ENCODE measurements at places on chromosomes 16 and 17. TPM values are rescaled to one million over a fixed set of nuclear protein-coding genes. Genes with fewer than 3 reads are reported as not detected.
A peak's percentile ranks its signal among the peaks of the same experiment; 100 is the strongest.

DNA sequence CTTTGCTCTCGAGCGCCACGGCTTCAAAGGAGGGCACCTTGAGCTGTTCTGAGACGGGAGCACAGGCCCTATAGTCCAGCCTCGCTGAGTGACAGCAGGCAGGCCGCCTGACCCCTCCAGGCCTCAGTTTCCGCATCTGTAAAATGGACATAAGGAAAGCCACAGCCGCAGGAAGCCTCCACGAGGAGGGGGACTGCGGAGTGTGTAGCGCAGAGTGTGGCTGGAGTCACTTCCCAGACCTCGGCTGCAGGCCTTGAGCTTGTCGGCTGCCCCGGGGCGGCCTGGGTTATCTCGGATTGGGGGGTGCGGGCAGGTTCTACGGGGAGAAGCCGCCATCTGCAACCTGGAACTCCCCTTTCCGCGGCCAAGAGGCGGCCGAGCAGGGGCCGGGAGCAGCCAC lies 40.8 kb downstream of the ZFPM1 start:
- no peaks in the 10 kb centered on the region for H3K4me1 ChIP-seq
- H3K27ac ChIP-seq, result no peak overlapping the region
- H3K36me3 ChIP-seq, result no peaks in the 10 kb centered on the region
- DNase-seq, result no peak
- no peak overlapping the region for H3K4me3 ChIP-seq
- H3K27me3 ChIP-seq, result no peaks in the 10 kb centered on the region

Gene IRX3
- total RNA-seq, result not detected

Gene ANKFN1
- total RNA-seq, result not detected

Gene CLEC3A
- not detected for total RNA-seq

DNA sequence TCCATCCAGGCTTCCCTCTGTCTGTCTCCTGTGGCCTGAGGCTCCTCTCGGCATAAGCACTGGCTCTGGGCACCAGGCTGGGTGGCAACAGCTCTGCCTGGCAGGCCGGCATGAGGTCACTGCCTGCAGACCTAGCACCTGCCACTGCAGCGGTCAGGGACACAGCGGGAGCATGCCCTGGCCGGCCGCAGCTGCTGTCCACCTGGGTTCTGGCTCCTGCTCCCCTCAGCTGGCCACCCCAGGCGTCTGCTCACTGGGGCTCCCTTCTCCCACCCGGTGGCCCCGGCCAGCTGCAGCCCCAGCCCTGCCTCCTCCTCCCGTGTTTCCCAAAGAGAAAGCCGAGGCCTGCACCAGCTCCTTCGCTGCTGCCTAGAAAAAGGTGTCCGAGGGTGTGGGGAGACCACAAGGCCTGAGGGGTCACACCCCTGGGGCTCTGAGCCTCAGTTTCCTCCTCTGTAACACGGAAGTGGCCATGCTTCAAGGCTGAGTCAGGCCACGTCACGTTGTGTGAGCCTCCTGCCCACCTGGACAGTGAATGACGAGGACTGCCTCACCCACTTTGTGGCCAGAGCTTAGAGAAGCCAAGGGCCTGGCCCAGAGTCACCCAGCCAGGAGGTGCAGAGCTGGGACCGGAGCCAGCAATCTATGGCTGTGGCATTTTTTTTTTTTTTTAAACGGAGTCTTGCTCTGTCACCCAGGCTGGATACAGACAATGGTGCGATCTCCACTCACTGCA lies 6.7 kb downstream of the NTHL1 start:
- no peaks in the 10 kb centered on the region for H3K4me1 ChIP-seq
- H3K36me3 ChIP-seq, result no peaks in the 10 kb centered on the region
- no peak overlapping the region for H3K4me3 ChIP-seq
- H3K27ac ChIP-seq, result no peak overlapping the region
- no peak for DNase-seq
- H3K27me3 ChIP-seq, result no peaks in the 10 kb centered on the region

Gene OR2C1
- not detected for total RNA-seq

- DNase-seq, result no peak
- H3K27me3 ChIP-seq, result no peaks in the 10 kb centered on the region
- H3K4me3 ChIP-seq, result no peak within 1 kb of the TSS
- H3K27ac ChIP-seq, result peak within 1 kb of the TSS; percentile 38
These were observed at the start of gene CTRL for GRCh38 chr16:67931712-67932461. CTRL (minus strand) TSS chr16:67931862; CDS start chr16:67931852, 10 bp downstream.

GRCh38 chr17:81394377-81394920 lies 808 bp upstream of the BAHCC1 start:
- peaks cover 53% of the 10 kb centered on the region for H3K27me3 ChIP-seq
- peaks cover 24% of the 10 kb centered on the region for H3K4me1 ChIP-seq
- H3K36me3 ChIP-seq, result peaks cover 2% of the 10 kb centered on the region
- no peak overlapping the region for H3K27ac ChIP-seq
- H3K4me3 ChIP-seq, result peak overlapping the region; percentile 39
- DNase-seq, result no peak

Gene HSF5
- total RNA-seq, result 3.0 TPM

- DNase-seq, result peak; percentile 50
- peak within 1 kb of the TSS; percentile 58 for H3K27ac ChIP-seq
- no peaks in the 10 kb centered on the region for H3K27me3 ChIP-seq
- peak within 1 kb of the TSS; percentile 67 for H3K4me3 ChIP-seq
These were observed at the start of gene LGALS3BP for GRCh38 chr17:78979780-78980623. LGALS3BP (minus strand) TSS chr17:78979923; CDS start chr17:78977191, 2,732 bp downstream.

GRCh38 chr17:12900474-12900873 lies 111.2 kb downstream of the ARHGAP44 start:
- H3K4me1 ChIP-seq, result no peaks in the 10 kb centered on the region
- H3K4me3 ChIP-seq, result no peak overlapping the region
- H3K36me3 ChIP-seq, result no peaks in the 10 kb centered on the region
- H3K27me3 ChIP-seq, result peaks cover 3% of the 10 kb centered on the region
- DNase-seq, result no peak
- no peak overlapping the region for H3K27ac ChIP-seq

DNA sequence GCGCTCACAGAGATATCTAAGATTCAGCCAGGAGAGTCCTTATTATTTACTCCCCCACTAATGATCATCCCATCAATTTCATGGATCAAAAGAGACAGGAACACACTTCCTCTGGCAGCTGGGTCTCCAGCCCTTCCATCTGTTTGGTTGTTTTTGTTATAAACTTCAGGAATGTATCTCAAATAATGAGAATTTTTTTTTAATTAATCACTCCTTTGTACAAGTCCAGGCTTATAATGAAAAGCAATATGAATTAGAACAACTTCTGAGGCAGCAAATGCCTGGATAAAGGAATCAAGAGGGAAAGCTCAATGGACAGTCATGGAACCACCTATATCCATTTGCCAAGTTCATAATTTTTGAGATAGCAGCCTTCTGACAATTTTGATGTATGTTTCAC lies 73.4 kb downstream of the HS3ST3B1 start:
- H3K4me3 ChIP-seq, result no peak overlapping the region
- no peaks in the 10 kb centered on the region for H3K27me3 ChIP-seq
- DNase-seq, result no peak

DNA sequence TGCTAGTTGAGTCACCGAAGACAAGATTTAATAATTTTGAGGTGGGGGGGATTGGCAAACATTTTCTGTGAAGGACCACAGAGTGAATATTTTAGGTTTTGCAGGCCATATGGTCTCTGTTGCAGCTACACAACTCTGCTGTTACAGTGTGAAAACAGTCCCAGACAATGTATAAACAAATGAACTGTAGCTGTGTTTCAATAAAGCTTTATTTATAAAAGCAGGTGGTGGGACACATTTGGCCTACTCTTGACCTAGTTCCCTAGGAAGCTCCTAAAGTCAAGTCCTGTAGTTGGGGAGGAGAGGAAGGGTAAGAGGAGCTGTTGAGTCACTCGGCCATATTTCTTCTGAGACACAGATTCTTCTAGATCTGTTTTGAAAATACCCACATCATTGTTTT lies 92.3 kb downstream of the SDR42E1 start:
- no peak overlapping the region for H3K27ac ChIP-seq
- H3K4me3 ChIP-seq, result no peak overlapping the region
- H3K4me1 ChIP-seq, result no peaks in the 10 kb centered on the region
- H3K27me3 ChIP-seq, result no peaks in the 10 kb centered on the region

GRCh38 chr16:23700509-23700908 lies 12.5 kb downstream of the ERN2 start:
- H3K4me1 ChIP-seq, result peaks cover 2% of the 10 kb centered on the region
- H3K36me3 ChIP-seq, result peaks cover 5% of the 10 kb centered on the region
- peaks cover 4% of the 10 kb centered on the region for H3K27me3 ChIP-seq
- no peak overlapping the region for H3K4me3 ChIP-seq
- no peak for DNase-seq

DNA sequence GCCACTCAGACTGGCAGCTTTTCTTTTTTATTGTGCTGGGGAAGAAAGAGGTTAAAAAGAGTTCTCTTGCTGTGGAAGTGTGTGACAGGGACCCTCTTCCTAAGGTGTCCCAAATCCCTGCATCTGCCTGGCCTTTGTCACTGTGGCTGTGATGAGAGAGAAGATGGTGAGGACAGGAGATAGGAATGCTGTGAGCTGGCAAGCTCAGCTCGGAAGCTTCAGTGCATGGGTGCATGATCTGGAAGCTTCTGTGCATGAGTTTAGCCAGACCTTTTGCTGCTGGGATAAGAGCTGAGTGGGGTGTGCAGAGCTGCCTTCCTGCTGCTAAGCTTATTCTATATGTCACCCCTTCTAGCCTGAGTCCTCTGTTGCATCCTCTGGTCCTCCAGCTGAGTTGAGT lies 103.3 kb upstream of the CACNG3 start:
- H3K27ac ChIP-seq, result no peak overlapping the region
- H3K4me3 ChIP-seq, result no peak overlapping the region
- no peak for DNase-seq

DNA sequence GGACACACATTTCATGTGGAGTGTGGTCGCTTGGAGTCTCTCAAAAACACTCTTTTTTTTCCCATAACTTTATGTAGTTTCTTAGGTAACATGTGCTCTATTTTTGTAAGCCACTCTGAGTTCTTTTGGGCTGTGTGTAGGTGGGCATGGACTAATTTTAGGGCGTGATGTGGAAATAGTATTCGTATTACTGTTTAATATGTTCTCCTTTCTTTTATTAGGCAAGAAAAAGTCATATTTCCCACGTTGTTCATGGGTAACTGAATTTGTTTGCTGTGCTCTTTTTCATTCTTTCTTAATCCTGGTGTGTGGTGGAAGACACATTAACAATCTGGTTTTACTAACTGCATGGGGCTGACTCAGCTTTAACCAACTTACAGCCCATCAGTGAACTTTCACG lies 27.4 kb downstream of the NDEL1 start:
- H3K4me3 ChIP-seq, result no peak overlapping the region
- H3K4me1 ChIP-seq, result peaks cover 8% of the 10 kb centered on the region
- H3K27ac ChIP-seq, result no peak overlapping the region
- H3K27me3 ChIP-seq, result no peaks in the 10 kb centered on the region

Gene ABCC11
- 0.15 TPM for total RNA-seq

Gene CCL5
- total RNA-seq, result 120 TPM

DNA sequence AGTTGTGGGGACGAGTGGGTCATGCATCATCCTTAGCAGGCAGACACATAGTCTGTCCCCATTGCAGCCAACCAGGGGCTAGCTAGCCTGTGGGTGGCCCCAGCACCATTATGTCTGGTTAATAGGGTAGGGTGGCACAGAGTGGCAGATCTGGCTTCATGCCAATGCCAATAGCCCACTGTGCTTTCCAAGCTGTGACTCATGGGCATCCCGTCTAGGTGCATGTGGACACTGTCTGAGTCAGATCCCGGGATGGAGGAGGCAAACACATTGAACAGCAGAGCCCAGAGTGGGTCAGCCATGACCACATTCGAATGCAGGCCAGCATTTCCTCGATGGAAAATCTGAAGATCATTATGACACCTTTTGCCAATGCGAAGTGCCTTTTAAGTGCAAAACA lies 2.5 kb downstream of the HS3ST2 start:
- H3K27me3 ChIP-seq, result peaks cover 36% of the 10 kb centered on the region
- no peak overlapping the region for H3K27ac ChIP-seq
- H3K4me3 ChIP-seq, result no peak overlapping the region
- H3K4me1 ChIP-seq, result peaks cover 6% of the 10 kb centered on the region
- no peaks in the 10 kb centered on the region for H3K36me3 ChIP-seq

Gene SBK1
- total RNA-seq, result 2.9 TPM

GRCh38 chr17:72439893-72440502 lies 319.2 kb downstream of the SOX9 start:
- H3K27me3 ChIP-seq, result no peaks in the 10 kb centered on the region
- H3K27ac ChIP-seq, result no peak overlapping the region

DNA sequence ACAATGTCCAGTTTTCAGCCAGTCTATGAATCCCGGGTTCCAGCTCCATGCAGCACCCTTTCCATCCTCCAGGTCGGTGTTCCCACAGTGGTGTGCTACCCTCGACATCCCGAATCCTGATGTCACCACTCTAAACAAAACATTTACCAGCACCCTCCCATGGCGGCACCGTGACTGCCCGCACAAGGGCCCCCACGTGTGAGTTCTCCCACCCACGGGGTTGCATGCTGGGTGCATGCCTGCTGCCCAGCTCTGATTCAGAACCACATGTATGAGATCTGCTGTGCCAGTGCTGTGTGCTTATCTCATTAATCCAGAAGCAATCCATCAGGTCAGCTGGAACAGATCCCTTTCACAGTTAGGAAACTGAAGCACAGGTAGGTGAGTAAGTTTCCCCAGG lies 57.4 kb downstream of the C16orf78 start:
- DNase-seq, result no peak
- H3K4me1 ChIP-seq, result no peaks in the 10 kb centered on the region
- H3K27me3 ChIP-seq, result peaks cover 3% of the 10 kb centered on the region
- no peak overlapping the region for H3K27ac ChIP-seq

Gene PCGF2
- 3.4 TPM for total RNA-seq

GRCh38 chr17:51461578-51462004 lies 201.2 kb downstream of the UTP18 start:
- H3K27ac ChIP-seq, result no peak overlapping the region
- H3K4me1 ChIP-seq, result no peaks in the 10 kb centered on the region
- H3K36me3 ChIP-seq, result no peaks in the 10 kb centered on the region
- H3K27me3 ChIP-seq, result no peaks in the 10 kb centered on the region
- peak; percentile 72 for DNase-seq

DNA sequence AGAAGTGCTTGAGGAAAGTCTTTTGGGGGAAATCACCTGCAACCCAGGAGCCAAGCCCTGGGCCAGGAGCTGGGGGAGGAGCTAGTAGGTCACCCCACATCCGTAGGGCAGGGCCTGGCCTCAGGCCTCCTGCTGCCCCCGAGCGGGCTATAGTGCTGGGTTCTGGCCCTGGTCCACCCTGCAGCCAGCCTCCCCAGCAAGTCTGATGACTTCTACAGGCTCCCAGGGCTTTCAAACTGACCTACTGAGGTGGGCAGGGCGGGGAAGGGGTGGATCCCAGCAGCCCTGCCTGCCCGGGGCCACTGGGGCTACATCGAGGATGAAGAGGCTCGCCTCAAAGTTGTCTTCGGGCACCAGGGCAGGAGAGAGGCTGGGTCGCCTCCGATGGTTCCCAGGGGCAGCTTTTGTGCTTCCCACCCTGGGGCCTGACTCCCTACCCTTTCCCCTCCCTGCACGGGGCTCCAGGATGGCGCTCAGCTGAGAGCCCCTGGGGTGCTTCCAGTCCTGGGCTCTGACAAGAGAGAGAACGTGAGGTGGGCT lies 5.0 kb downstream of the CENPX start:
- no peak overlapping the region for H3K4me3 ChIP-seq
- H3K4me1 ChIP-seq, result peaks cover 16% of the 10 kb centered on the region
- no peak for DNase-seq
